ENCODE measurements at places on chromosomes 5 and 9.

DNA sequence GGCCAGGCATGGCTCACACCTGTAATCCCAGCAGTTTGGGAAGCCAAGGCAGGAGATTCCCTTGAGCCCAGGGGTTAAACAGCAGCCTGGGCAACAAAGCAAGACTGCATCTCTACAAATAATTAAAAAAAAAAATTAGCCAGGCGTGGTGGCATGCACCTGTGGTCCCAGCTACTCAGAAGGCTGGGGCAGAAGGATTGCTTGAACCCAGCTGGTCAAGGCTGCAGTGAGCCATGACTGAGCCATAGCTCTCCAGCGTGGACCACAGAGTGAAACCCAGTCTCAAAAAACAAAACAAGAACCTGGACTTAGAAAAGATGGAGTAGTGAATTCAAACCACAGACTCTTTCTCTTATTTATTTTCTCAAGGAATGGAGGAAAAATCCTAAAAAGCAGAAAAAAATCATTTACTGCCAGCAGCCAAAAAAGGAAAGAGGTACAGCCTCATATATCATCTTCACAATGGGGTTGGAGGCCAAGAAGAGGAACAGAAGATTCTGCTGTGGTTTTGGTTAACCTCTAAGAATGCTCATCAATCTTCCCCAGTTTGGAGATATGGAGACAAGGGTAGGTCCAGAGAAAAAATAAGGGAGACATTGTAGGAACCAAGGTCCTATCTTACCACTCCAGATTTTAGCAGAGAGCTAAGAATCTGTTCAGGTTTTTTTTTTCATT is 40.0 kb upstream of the MYO10 start:
- no peak for DNase-seq

DNA sequence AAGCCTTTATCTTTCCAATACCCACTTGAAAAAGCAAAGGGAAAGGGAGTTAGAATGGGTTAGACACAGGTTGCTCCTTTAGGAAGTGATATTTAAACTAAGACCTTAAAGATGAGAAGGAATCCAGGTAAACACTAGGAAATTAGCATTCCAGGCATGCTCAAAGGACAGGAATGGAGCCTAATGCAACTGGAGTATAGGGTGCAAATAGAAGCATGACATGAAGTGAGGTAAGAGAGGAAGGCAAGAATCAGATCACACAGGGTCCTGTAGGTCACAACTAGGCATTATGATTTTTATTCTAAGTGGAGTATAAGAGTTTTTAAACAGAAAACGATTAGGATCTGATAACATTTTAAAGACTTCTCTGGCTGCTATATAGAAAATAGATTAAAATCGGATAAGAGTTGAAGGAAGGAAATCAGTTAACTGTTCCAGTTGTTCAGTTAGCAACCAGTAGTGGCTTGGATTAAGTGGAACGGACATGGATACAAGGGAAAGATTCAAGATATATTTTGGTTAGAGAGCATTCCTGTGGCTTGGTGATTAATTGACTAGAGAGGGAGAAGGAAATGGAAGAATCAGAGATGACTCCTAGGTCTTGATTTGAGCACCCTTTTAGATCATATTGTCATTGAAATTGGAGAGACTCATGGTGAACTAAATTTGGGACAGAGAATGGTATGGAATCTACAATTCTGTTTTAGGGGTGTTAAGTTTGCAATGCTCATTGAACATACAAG is 95.9 kb downstream of the FBXO4 start:
- no peak for DNase-seq

DNA sequence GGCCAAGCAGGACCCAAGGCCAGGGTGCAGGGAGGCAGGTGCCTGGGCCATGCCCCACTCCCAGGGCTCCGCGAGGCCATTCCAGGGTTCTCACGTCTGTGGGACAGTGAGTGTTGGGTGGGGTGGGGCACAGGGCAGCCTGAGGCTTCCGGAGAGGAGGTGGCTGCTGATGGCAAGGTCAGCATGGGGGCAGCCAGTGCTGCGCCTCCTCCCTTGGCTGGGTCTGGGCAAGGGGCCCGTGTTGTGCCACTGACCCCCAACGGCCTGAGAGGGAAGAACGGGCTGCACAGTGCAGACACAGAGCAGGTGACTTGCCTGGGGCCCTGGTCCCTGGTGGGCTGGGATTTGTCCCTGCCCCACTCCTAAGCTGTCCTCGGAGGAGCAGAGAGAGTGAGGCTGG is 82.1 kb downstream of the RXRA start:
- no peak for DNase-seq

GRCh38 chr5:82234885-82235284 is 43.3 kb downstream of the RPS23 start:
- no peak for DNase-seq

DNA sequence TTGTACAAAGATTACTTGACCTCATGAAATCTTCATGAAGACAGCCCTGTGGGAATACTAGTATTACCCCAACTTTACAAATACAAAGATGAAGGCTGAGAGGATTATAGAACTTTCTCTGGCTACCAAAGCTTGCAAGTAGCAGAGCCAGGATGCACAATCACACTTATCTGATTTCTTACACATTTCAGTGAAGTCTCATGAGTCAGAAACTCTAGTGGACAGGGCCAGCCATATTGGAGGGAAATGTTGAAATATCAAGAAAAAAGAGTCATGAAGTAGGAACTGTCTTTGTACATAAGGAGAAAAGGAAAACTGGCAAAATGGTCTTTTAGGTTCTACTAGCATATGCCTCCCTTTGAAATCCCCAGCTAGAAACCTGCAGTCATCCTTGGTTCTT is 369.6 kb upstream of the WWC1 start:
- no peak for DNase-seq

DNA sequence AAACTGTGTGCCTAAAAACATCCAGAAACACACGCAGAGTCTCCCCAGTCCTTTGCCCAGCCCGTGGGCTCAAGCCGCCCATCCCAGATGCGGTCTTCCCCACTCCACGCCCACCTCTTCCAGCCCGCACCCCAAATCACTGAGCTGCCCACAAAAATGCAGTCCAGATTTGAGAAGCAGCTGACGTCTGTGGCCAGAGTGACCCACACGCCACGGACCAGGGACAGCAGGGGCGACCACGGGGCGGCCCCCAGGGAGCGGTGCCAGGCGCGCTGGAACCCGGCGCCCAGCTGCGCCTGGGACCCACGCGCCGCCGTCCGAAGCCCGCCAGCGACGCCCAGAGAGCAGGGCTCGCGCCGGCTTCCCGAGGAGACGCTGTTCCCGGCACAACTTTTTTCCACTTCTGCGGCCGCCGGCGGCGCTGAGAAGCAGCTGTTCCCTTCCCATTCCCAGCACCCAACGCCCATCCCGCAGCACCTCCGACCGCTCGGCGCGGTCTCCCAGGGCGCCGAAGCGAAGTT is 674 bp downstream of the LHFPL2 start:
- DNase-seq = no peak

DNA sequence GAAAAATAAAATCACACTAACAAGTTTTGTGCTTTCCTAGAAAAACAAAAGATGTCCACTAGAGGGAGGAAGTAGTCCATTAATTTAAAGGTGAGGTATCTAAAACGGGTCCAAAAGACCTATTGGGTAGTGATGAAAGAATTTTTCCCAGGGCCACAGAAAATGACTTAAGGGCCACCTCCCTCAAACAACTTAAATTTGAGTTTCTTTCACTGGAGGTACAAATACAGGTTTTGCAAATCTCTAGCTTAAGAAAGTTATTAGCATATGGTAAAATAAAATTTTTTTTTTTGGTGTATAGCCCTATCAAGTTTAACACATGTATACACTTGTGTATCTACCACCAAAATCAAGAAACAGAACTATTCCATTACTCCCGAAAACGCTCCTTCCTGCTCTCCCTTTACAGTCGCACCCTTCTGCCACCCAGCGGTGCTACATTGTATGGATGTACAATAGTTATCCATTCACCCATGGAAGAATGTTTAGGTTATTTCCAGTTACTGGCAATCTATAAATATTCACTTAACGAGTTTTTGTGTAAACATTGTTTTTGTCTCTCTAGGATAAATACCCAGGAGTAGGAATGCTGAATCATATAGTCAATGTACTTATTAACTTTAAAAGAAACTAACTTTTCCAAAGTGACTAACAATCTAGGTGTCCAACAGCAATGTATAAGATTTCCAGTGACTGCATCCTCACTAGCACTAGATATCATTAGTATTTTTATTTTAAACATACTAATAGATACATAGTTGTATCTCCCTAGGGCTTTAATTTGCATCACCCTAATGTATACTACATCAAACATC is 21.9 kb downstream of the DEPDC1B start:
- DNase-seq = peak; percentile 20

GRCh38 chr9:86286278-86286677 is 3.9 kb upstream of the ISCA1 start:
- DNase-seq = no peak

GRCh38 chr5:96868603-96869371 is 7.5 kb upstream of the ERAP2 start:
- DNase-seq = peak; percentile 40
